SJSA1 (cell line): ENCODE measurements at places on chromosomes 5 and 9. TPM values are rescaled to one million over a fixed set of nuclear protein-coding genes. Genes with fewer than 3 reads are reported as not detected.

GPR150 gene
- total RNA-seq = 0.18 TPM in 1 of 2 replicates, not detected in the other

WDR41 gene
- total RNA-seq = 113 and 194 TPM in 2 replicates

OLFM1 gene
- total RNA-seq = 23.4 and 35.0 TPM in 2 replicates

CCL27 gene
- total RNA-seq = not detected in 2 replicates

RAPGEF6 gene
- total RNA-seq = 20.8 and 21.1 TPM in 2 replicates

SUB1 gene
- 362 and 501 TPM in 2 replicates for total RNA-seq

CDH9 gene
- total RNA-seq = not detected in 2 replicates

BARX1 gene
- not detected in 2 replicates for total RNA-seq

KCNN2 gene
- 0.61 TPM in 1 of 2 replicates, not detected in the other for total RNA-seq

ENTREP1 gene
- not detected in 2 replicates for total RNA-seq

FAM169A gene
- total RNA-seq = 16.5 and 21.9 TPM in 2 replicates

OR1Q1 gene
- not detected in 2 replicates for total RNA-seq
